Fibroblast of skin of right quadriceps (primary cell): ENCODE measurements at places on chromosomes 2 and 18.
A peak's percentile ranks its signal among the peaks of the same experiment; 100 is the strongest.

DNA sequence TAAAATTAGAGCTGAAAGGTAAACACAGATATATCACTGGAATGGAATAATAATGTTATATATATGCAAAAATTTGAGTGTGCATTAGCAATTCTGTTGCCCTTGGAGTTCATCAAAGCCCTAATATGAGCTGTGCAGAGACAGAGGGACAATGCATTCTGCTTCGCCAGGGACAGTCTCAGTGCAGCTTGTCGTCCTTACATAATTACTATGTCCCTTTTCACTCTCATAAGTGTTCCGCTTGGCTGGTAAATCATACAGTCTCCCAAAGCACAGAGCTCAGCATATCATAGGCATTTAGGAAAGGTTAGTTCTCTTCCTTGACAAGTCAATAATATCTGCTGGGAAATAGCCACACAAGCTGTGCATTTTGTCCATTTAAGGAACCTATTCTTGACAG lies 30.7 kb downstream of the MAPK4 start:
- no peak for DNase-seq

- DNase-seq = peak; percentile 1
Measured at GRCh38 chr2:173278794-173279526, 75.7 kb upstream of the CDCA7 start.

- no peak for DNase-seq
Measured at GRCh38 chr2:143422681-143423080, 293.5 kb downstream of the ARHGAP15 start.

DNA sequence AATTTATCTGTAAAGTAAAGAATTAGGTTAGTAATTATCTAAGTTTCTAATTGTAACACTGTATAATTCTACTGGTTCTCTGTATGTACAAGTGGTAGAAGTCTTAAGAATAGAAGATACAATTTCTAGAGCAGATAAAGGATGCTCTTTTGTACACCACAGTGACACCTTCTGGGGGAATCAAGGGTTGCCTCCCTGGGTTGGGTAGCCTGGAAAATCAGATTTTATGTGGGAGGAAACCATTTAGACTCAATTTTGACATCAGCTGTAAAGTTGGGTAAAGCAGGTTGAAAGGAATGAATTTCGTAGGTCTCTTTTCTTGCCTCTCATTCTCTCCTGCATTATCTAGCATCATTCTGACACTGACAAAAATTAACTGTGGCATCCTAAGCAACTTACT lies 354.8 kb downstream of the DCC start:
- DNase-seq = no peak

DNA sequence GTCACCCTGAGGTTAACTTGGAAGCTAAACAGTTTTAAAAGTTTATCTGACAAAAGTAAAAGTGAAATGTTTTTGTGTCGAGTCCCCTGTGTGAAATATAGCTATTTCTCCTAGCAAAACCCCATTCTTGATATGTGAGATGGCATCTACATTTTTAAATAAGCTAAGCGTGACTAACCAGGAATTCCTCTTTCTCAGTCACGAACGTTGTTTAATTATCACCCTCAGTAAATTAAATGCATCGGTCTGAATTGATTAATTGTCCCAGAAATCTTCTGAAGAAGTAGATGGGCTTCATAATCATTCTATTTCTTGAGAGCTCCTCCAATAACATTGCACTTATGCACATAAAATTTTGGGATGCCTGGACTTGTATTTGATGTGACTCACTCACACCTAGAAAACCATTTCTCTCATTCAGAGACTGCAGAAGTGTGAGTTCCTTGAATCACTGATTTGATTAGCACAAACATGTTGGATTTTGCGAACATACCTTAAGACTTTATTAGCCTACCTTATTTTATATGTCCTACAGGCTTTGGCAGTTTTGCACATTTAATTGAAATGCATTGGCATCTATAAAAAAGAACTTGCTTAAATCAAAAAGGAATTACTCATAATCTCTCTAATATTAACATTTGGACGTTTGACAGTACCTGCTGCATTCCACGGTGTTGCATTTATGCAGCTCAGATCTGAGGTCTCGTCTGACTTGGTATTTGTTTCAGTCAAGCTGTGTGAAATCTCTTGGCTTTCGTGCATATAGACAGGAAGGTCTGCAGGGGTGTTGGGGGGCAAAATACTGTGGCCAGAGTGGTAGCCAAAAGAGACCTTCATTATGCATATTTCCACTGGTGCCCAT lies 475.2 kb downstream of the EPHA4 start:
- peak; percentile 31 for DNase-seq

DNA sequence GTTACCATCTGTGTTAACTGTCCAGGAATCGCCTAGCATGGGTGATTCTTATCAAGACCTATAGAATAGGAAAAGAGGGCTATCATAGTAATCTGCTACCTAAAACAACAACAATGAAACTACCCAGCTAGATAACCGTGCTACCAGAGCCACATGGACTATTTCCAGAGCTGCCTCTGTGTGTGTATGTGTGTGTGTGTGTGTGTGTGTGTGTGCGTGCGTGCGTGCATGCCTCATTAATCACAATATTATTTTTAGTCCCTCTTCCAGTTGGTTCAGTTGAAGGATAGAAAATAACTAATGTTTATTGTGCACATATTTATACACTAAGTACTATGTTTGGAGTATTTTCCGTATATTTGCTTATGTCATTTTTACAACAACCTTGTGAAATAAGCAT lies 201.1 kb downstream of the SP3 start:
- no peak for DNase-seq

- no peak for DNase-seq
Measured at GRCh38 chr2:172751564-172751963, 15.9 kb downstream of the RAPGEF4 start.

- DNase-seq = peak; percentile 26
Measured at GRCh38 chr2:213119061-213119809, 32.2 kb downstream of the IKZF2 start.

DNA sequence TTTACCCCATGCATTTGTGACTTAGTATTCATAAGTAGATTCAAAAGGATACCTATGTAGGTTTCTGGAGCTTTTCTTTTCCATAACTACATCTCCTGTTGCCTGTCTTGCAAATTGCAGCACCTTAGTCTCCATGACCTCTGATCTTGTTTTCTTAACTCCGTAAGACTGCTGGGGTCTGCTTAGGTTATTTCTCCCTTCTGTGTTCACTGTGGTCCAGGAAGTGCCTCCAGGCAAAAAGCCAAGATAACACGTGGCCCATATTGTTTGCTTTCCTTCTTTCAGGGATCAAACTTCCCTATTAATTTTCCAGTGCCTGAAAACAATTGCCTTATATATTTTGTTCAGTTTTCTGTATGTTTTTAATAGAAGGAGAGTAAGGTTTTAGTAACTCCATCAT lies 86.4 kb downstream of the GCA start:
- DNase-seq = no peak

- no peak for DNase-seq
Measured at GRCh38 chr2:102241616-102242305, 54.9 kb downstream of the IL1RL2 start.

GRCh38 chr2:96687266-96687665 lies 44.7 kb downstream of the FER1L5 start:
- no peak for DNase-seq

GRCh38 chr2:168614172-168615018 lies 158.3 kb downstream of the CERS6 start:
- DNase-seq = no peak

- no peak for DNase-seq
Measured at GRCh38 chr2:234326694-234327093, 170.2 kb downstream of the ARL4C start.

DNA sequence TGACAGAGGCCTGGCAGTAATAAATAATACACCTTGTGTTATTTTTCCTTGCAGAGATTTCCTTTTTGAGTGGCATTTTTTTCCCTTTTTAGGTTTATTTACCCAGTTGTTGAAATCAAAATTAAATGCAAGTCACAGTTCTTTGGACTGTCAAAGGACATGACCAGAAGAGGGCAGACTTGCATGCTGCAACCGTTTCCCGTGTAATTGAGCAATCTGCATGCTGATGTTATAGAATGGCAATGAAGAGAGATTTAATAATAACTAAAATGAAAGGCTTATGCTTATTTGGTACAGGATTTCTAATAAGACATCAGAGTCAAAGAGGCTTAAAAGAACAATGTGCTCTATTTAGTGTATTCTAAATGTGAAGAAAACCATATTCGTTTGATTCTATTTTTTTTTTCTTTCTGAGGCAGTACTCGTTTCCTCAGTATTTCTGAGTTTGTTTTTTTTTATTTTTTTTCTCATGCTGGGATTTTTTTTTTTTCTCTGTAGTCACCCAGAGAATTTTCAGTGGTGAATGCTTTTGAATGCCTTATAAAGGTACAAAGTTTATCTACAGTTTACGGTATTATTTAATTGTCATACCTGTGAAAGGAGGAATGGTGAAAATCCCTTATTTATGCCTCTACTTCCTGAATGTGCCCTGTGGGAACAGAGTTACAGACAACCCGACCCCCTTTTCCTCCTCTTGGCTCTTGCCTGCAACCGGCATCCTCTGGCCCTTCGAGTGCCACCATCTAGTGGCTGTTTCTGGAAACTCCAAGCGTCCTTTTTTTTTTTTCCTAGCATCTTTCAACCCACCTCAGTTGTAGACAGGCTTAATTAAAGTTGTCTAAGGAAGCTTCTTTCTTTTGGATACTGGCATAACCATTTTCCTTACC lies 368.5 kb downstream of the LRRTM1 start:
- DNase-seq = peak; percentile 67

- no peak for DNase-seq
Measured at GRCh38 chr2:119753930-119754321, 5.8 kb upstream of the PTPN4 start.

- no peak for DNase-seq
Measured at GRCh38 chr2:45588158-45588829, 22.8 kb downstream of the SRBD1 start.

DNA sequence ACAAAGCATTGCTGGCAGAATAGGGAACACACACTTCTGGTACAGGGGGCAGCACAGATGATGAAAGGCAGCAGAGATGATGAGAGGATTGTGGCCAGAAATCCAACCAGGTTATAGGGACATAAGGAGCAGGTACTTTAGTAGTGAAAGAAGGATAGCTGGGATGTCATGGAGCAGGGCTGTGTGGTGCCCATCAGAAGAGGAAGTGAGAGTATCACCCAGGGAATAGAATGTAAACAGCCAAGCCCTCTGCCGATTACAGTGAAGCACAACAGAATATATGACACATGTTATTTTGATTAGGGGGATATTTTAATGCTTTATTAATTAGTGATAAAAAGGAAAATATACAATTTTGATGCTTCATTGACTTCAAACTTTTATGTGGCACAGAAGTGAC lies 883.4 kb upstream of the CDH2 start:
- no peak for DNase-seq

- no peak for DNase-seq
Measured at GRCh38 chr2:146241023-146241422, 1603.8 kb upstream of the ACVR2A start.

- no peak for DNase-seq
Measured at GRCh38 chr18:7671105-7671504, 104.0 kb downstream of the PTPRM start.

- no peak for DNase-seq
Measured at GRCh38 chr2:41483226-41483625, 564.6 kb upstream of the PKDCC start.

GRCh38 chr18:67980241-67980640 lies 463.7 kb upstream of the DSEL start:
- no peak for DNase-seq

- DNase-seq = peak; percentile 32
Measured at GRCh38 chr2:24049485-24050021, at the start of gene FKBP1B. TSS of gene FKBP1B (plus strand) at chr2:24049741. CDS start at chr2:24049850, 109 bp downstream.

- DNase-seq = peak; percentile 98
Measured at GRCh38 chr2:241965931-241966412, 96.4 kb downstream of the RTP5 start.

DNA sequence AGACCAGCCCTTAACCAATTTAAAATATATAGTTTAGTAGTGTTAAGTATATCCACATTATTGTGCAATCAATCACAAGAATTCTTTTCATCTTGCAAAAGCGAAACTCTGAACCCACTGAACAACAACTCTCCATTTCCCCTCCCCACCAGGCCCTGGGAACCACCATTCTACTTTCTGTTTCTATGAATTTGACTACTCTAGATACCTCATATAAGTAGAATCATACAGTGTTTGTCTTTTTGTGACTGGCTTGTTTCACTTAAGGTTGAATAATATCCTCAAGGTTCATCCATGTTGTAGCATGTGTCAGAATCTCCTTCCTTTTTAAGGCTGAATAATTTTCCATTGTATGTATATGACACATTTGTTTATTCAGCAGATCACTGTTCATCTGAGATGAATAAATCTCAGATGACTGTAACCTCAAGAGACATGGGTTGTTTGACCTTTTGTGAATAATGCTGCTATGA lies 8.1 kb upstream of the SOS1 start:
- DNase-seq = no peak

- peak; percentile 58 for DNase-seq
Measured at GRCh38 chr18:7273301-7273921, 42.5 kb downstream of the LRRC30 start.

- DNase-seq = no peak
Measured at GRCh38 chr2:206935991-206936842, 3.1 kb upstream of the CPO start.

DNA sequence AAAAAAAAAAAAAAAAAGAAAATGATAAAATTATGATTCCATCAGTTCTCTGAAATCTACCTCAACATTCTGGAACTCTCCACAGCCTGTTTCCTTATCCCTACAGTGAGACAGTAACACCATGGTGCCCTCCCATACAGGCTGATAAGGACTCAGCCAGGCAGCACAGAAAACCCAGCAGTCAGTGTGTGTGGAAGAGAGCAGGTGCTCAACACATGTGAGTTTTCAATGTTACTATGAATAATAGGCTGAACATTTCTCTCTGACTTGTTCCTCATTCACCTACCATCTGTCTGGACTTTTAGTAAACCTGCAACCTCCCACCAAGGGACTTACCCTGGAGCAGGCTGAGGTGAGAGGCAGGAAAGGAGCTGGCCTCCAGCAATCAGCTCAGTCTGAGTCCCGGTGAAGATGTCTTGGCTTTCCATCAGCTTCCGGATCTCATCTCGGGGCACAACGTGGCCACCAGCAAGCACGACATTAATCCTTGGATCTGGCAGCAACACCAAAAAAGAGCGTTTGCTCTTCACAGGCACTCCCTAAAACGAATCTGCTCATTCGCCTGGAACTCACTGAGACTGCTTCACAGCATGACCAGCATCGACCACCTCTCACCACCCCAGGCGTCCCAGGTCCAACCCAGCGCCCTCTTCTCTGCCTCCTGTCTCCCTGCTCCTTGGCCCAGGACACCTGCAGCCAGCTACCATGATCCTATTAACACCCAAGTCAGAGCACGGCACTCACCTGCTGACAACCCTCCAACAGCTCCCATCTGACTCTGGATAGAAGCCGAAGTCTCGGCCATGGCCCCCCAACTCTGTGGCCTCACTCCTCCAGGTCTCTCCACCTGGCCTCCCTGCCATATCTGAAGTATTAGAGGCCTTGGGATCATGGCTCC lies 16.5 kb downstream of the PASK start:
- DNase-seq = no peak

GRCh38 chr2:47809903-47810302 lies 27.0 kb downstream of the MSH6 start:
- no peak for DNase-seq
